ENCODE measurements at places on chromosomes 12 and 14.

DNA sequence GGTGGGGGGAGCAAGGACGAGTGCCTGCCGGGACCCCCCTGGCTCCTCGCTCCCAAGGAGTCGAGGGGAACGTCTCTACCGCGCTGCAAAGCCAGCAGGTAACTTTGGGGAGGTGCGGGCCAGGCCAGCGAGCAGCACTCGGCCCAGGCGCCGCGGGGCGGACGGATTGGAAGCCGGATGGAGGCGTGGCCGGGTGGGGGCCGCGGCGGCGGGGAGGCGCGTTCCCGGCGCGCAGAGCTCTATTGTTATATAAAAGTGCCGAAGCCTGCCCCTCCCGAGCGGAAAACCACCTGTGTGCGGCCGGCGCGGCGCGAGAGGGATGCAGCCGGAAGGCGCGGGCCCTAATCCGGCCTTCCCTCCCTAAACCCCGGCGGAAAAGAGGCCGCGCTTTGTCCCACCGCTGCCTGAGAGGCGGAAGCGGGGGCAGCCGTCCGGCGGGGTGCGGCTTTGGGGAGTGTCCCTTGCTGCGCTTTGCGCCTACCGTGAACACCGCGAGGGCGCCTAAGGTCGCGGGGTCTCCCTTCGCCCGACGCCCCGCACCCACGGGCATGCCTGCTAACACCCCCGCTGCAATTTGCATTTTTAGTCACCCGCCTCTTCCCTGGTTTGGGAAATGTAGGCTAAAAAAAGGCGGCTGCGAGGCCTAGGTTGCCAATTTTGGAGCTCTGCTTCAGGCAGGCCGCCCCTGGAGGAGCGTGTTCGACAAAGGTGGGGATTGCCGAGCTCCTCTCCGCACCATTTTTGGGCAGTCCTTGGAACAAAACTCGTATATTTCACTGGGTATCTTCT is 1.7 kb upstream of the DUSP6 start:
- peak; percentile 47 for DNase-seq

DNA sequence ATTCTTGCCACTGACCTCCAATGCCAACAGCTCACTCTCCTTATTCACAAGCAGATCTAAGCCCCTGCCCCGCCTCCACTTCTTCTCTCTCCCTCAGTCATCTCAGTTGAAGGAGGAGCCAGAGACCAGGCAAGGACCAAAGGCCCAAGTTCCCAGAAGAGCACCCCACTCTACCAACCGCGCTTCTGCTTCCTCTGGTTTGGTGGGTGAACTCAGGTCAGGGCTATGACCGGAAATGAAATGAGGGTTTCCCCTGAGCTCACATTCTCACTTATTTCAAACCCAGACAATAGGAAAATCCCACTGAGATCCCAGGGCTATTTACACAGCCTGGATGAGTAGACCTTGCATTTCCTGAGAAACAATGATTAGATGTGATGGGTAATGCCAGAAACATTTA is 9.9 kb downstream of the DPF3 start:
- no peak for DNase-seq

DNA sequence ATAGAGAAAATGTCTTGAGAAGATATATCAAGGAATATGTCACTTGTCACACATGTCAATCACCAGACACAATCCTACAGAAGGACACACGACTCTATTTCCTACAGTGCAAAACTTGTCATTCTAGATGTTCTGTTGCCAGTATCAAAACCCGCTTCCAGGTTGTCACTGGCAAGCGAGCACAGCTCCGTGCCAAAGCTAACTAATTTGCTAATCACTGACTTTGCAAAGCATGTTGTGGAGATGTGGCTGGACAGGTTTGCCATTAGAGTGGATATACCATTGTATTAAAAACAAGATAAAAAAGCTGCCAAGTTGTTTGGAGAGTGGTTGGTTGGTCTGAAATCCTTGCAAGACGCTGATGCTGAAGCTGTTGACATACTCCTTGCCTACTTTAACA is 7.9 kb upstream of the SGPP1 start:
- no peak for DNase-seq

GRCh38 chr14:54048736-54049135 is 92.1 kb upstream of the BMP4 start:
- no peak for DNase-seq

DNA sequence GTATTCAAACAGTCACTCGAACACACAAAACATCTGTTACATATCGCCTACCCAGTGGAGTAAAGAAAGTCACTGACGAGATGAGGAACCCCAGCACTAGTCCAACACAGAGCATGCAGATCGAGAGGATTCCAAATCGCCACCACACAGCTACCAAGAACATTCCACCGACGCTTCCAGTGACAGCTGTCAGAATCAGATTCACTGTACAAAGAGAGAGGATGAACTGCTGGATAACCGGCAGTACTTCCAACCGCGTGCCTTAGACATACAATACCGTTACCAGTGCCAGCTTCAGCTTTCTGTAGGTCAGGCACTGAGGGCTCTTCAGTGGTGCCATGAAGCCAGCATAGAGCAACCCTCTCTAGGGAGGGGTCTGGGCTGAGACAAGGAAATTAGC is 34.5 kb downstream of the TM7SF3 start:
- no peak for DNase-seq

DNA sequence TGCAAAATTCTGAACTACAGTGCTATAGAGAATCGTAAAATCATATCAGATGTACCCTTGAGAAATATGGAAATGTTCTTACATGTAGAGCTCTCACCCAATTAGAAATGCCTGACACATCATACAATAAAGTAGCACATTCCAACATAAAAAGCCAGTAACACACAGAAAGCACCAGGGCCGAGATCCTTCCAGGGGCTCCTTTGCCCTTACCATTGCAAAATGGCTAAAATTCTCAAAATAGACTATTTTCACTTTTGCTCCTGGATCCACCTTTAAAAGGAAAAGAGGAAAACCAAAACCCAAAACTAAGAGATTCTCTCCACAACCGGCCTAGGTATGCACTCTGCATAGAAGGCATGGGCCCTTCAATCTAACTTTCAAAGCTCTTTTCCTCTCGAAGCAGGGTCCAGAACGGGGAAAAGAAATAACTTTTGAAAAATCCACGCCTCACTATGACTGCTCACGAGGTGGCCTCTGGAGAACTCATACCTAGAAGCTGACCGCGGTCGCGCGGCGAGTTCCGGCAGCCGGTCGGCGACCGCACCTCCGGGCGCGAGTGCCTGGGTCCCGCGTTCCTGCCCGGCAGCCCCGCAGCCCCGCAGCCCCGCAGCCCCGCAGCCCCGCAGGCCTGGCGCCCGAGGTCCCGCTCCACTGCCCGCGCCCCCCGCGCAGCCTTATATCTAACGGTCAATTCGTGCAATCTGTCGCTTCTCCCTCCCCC is 2.7 kb downstream of the OTX2 start:
- DNase-seq = no peak

GRCh38 chr12:80422550-80422949 is 21.5 kb upstream of the PTPRQ start:
- no peak for DNase-seq

GRCh38 chr12:124085419-124086296 is 112.6 kb downstream of the ZNF664 start:
- no peak for DNase-seq

Data from T-helper 2 cell (primary cell).